Fibroblast of lung (primary cell): ENCODE measurements at places on chromosomes 3 and 15. TPM values are rescaled to one million over a fixed set of nuclear protein-coding genes. Genes with fewer than 3 reads are reported as not detected.

Gene ITGB5
- polyA plus RNA-seq = 99.7 and 121 TPM in 2 replicates

Gene APEH
- 52.6 and 75.7 TPM in 2 replicates for polyA plus RNA-seq

Gene RNU5B-1
- polyA plus RNA-seq = not detected in 2 replicates

Gene NPAP1
- not detected in 2 replicates for polyA plus RNA-seq

Gene SH3GL3
- polyA plus RNA-seq = 0.05 and 0.10 TPM in 2 replicates

Gene PIERCE2
- polyA plus RNA-seq = 3.2 and 4.0 TPM in 2 replicates

Gene AADACL2
- polyA plus RNA-seq = not detected in 2 replicates

Gene AGTR1
- polyA plus RNA-seq = 1.6 and 3.9 TPM in 2 replicates

GRCh38 chr3:139105154-139105702 lies 60.5 kb upstream of the PRR23C start:
- H3K4me1 ChIP-seq = no peaks in the 10 kb centered on the region
- H3K36me3 ChIP-seq = no peaks in the 10 kb centered on the region
- H3K27ac ChIP-seq = no peak overlapping the region
- peaks cover 7% of the 10 kb centered on the region for H3K27me3 ChIP-seq
- no peak overlapping the region for H3K4me3 ChIP-seq

- H3K4me3 ChIP-seq = no peak overlapping the region
- no peak overlapping the region for H3K27ac ChIP-seq
- no peak for DNase-seq
- H3K4me1 ChIP-seq = no peaks in the 10 kb centered on the region
- H3K36me3 ChIP-seq = no peaks in the 10 kb centered on the region
Measured at GRCh38 chr3:145716519-145716918, 444.5 kb downstream of the PLOD2 start.

GRCh38 chr3:177833332-177833731 lies 636.0 kb upstream of the TBL1XR1 start:
- no peaks in the 10 kb centered on the region for H3K27me3 ChIP-seq
- H3K36me3 ChIP-seq = no peaks in the 10 kb centered on the region
- H3K4me1 ChIP-seq = peaks cover 16% of the 10 kb centered on the region
- no peak overlapping the region for H3K4me3 ChIP-seq

GRCh38 chr3:167983583-167983982 lies 112.1 kb downstream of the GOLIM4 start:
- H3K4me3 ChIP-seq = no peak overlapping the region
- no peaks in the 10 kb centered on the region for H3K36me3 ChIP-seq
- no peaks in the 10 kb centered on the region for H3K4me1 ChIP-seq
- H3K27me3 ChIP-seq = no peaks in the 10 kb centered on the region
- no peak for DNase-seq

- H3K36me3 ChIP-seq = no peaks in the 10 kb centered on the region
- no peaks in the 10 kb centered on the region for H3K27me3 ChIP-seq
- no peak for DNase-seq
- no peak overlapping the region for H3K4me3 ChIP-seq
Measured at GRCh38 chr15:55255714-55256113, 33.9 kb downstream of the RAB27A start.

GRCh38 chr3:53191836-53192480 lies 30.9 kb downstream of the PRKCD start:
- H3K4me3 ChIP-seq = no peak overlapping the region
- no peak overlapping the region for H3K27ac ChIP-seq
- no peak for DNase-seq
- H3K27me3 ChIP-seq = no peaks in the 10 kb centered on the region
- H3K36me3 ChIP-seq = peaks cover 9% of the 10 kb centered on the region

DNA sequence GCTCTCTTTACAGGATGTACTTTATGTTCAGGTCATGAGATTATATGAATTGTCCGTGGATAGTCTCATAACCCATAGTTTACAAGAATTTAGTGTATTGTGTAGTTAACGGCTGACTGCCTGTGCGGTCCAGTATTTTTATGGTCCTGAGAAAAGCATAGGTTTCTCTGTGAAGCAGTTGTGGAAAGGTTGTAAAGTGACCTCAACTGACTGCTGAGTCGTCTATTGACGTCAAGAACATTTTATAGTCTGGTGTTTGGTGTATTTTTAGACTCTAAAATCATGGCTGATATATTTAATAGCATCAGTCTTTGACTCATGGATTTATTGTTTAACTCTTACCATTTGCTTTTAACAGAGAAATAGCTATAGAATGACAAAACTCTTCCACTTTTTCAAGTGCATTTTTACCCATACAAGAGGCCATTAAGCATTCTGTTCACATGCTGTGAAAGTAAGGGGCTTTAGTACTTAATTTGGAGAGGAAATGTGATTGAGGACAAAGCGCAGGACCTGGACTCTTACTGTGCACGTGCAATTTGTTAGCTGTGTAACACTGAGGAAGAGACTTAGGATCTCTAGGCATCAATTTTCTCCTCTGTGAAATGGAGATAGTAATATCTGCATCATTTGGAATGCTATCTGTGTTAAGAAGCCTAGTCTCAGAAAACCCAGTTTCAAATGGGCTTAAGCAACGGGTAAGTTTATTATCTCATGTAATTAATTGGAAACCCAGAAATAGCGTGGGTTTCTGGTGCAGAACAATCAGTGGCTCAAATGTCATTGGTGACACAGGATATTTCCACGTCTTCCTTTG lies 240.8 kb downstream of the NFKBIZ start:
- H3K36me3 ChIP-seq = no peaks in the 10 kb centered on the region
- H3K27ac ChIP-seq = no peak overlapping the region
- H3K4me3 ChIP-seq = no peak overlapping the region
- H3K4me1 ChIP-seq = no peaks in the 10 kb centered on the region
- H3K27me3 ChIP-seq = no peaks in the 10 kb centered on the region
- peak; percentile 87 for DNase-seq

- H3K27ac ChIP-seq = no peak overlapping the region
- H3K4me1 ChIP-seq = no peaks in the 10 kb centered on the region
- peak; percentile 26 for DNase-seq
- H3K36me3 ChIP-seq = peaks cover 4% of the 10 kb centered on the region
- H3K27me3 ChIP-seq = no peaks in the 10 kb centered on the region
Measured at GRCh38 chr3:71022551-71023335, 560.8 kb downstream of the FOXP1 start.

DNA sequence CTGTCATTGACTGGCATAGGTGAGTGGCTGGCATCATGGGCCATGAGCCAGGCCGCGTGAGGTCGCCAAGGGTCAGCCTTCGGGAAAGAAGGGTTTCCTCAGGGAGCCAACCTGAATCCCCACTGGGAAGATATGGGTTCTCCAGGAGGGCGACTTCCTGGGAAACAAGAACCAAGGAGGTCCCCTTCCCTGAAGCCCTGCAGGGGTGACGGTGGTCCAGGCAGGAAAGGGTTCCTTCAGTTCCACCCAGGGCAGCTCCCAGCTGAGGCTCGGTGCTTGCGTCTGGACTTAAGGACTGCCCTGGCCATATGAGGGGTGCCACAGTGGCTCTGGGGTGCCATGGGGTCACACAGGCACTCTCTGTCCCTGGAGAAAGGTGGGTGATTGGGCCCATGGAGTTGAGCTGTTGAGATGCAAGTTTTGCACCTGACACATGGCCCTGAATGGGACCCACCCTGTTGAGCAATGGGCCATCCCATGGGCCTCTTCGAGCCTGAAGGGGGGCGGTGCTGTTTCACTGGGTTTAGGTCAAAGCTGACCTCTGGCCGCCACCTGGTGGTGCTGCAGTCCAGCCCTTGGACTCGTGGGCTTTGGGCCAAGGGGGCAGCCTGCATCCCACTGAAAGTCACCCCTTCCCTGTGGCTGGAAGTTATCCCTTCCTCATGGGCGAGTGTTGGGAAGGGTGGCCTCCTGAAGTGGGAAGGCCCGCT lies 228.1 kb downstream of the SNRPN start:
- H3K27me3 ChIP-seq = no peaks in the 10 kb centered on the region
- no peaks in the 10 kb centered on the region for H3K36me3 ChIP-seq
- no peak for DNase-seq
- no peak overlapping the region for H3K27ac ChIP-seq
- H3K4me3 ChIP-seq = no peak overlapping the region
- no peaks in the 10 kb centered on the region for H3K4me1 ChIP-seq

DNA sequence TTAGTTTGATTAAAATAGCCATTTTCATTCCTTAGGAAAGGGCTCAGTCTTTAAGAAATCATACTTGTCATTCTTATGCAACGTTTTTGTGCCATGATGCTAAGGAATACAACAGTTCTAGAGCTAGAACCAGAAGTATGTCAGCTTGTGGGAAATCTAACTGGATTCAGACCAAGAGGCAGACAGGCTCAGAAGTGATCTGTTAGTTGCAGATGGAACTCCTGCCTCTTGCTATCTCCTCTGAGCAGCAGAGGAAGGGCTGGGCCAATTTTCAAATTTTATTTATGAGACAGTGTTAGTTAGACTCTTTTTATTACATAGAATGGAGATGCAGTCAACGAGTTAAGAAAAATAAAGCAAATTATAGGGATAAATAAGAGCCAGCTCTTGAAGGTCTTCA lies 48.5 kb upstream of the RYR3 start:
- no peak overlapping the region for H3K4me3 ChIP-seq
- H3K27me3 ChIP-seq = peaks cover under 1% of the 10 kb centered on the region
- H3K4me1 ChIP-seq = no peaks in the 10 kb centered on the region
- H3K36me3 ChIP-seq = no peaks in the 10 kb centered on the region
- no peak for DNase-seq

- DNase-seq = peak; percentile 17
- no peaks in the 10 kb centered on the region for H3K36me3 ChIP-seq
- no peak overlapping the region for H3K4me3 ChIP-seq
- H3K27ac ChIP-seq = no peak overlapping the region
- H3K27me3 ChIP-seq = no peaks in the 10 kb centered on the region
Measured at GRCh38 chr3:45347315-45348000, 40.9 kb upstream of the LARS2 start.

DNA sequence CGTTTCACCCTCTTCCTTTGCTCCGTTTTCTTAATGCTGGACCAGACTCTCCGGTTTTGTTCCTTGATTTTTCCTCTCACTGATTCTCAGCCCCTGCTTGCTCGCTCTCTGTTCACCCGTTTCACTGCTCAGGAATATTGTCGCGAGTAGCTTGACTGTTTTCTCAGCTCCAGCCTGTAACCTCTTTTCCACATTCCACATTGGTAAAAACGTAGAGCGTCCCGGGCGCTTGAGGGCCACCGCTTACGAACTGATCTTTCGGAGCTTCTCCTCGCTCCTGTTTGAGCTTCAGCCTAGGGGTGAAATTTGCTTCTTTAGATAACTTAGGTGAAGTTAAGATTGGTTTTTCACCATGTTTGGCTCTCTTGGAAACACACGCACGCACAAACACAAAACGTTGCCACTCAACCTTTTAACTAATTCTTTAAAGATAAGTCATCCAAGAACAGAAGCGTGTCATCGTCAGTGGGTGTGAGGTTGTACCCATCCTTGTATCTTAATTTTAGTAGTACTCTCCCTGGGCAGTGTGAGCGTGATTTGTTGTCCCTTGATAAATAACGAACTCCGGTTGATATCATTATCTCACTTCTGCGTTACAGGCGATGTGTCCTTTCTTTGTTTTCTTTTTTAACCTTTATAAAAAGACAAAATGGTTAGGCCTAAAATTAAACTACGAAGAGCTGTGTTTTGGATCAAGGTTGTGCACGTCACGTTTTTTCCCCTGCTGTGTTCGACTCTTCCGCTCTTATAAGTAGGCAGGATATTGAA lies 1.0 kb downstream of the PAK2 start:
- no peaks in the 10 kb centered on the region for H3K36me3 ChIP-seq
- peaks cover 2% of the 10 kb centered on the region for H3K4me1 ChIP-seq
- H3K27me3 ChIP-seq = no peaks in the 10 kb centered on the region
- peak overlapping the region; percentile 49 for H3K4me3 ChIP-seq

GRCh38 chr3:52480768-52481715 lies 14.1 kb upstream of the STAB1 start:
- H3K27me3 ChIP-seq = no peaks in the 10 kb centered on the region
- H3K36me3 ChIP-seq = peaks cover 40% of the 10 kb centered on the region
- H3K4me1 ChIP-seq = peaks cover 17% of the 10 kb centered on the region
- no peak for DNase-seq
- H3K4me3 ChIP-seq = no peak overlapping the region

DNA sequence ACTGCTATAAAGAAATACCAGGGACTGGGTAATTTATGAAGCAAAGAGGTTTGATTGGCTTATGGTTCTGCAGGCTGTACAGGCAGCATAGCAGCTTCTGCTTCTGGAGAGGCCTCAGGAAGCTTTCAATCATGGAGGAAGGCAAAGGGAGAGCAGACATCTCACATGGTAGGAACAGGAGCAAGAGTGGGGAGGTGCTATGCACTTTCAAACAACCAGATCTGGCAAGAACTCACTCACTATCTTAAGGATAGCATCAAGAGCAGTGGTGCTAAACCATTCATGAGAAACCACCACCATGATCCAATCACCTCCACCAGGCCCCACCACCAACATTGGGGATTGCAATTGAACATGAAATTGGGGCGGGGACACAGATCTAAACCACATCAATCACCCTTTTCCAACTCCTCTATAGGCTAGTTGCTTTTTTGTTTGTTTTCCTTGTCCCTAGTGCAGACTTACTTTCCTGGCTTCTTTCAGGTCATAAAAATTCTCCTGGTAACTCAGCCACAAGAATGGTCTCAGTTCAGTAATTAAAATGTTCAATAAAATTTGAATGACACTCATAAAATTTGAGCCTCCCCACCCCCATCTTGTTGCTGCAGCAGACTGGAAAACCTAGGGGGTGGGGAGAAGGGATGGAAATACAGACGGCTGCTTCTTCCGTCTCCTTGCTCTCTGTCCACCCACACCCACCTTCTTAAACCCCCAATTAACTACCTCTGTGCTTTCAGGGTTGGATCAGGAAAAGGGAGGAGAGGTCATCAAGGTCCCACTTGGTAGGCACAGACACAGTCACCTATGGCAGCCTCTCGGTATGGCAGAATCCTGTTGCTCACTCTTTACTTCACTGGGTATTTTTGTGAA lies 16.3 kb upstream of the TIPARP start:
- H3K27me3 ChIP-seq = no peaks in the 10 kb centered on the region
- no peaks in the 10 kb centered on the region for H3K36me3 ChIP-seq
- no peaks in the 10 kb centered on the region for H3K4me1 ChIP-seq

- H3K4me3 ChIP-seq = no peak overlapping the region
- H3K27ac ChIP-seq = no peak overlapping the region
Measured at GRCh38 chr3:30370681-30371271, 235.6 kb upstream of the TGFBR2 start.

DNA sequence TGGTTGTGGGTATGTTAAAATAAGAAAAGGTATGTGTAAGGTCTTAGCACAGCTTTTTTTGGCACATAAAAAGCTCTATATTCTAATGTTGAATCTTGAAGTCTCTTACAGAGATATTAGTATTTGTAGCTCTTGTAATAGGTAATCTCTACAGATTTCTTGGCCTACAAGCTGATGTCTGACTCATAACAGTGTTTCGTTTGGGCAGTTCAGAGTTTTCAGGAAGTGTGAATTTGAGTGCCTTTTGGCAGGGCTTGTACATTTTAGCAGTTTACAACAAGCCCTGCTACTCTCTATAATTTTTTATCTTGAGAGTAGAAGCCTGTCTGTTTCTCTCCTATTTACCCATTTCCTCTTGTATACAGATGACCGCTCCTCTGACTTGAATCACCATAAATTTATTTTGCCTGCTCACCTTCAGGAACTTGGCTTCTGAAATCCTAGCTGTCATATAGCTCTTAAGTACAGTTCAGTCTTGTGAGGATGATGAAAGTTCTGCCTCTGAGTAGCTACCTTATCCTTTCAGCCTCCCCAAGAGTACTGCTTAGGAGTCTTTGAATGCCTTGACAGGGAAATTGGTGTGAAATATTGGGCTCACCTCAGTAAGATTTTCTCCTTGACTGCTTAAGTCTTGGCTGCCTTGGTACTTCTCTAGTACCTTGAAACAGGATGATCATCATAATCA lies 419.9 kb upstream of the RARB start:
- H3K4me1 ChIP-seq = no peaks in the 10 kb centered on the region
- no peak overlapping the region for H3K27ac ChIP-seq
- no peak overlapping the region for H3K4me3 ChIP-seq

- peaks cover 30% of the 10 kb centered on the region for H3K27me3 ChIP-seq
- H3K4me1 ChIP-seq = no peaks in the 10 kb centered on the region
- peak overlapping the region; percentile 41 for H3K4me3 ChIP-seq
- H3K27ac ChIP-seq = no peak overlapping the region
Measured at GRCh38 chr3:165196577-165197480, 645 bp upstream of the SLITRK3 start.
